ENCODE measurements at places on chromosomes 6 and 20.

GRCh38 chr6:104396077-104396476, 463.6 kb downstream of the HACE1 start:
- DNase-seq = no peak

DNA sequence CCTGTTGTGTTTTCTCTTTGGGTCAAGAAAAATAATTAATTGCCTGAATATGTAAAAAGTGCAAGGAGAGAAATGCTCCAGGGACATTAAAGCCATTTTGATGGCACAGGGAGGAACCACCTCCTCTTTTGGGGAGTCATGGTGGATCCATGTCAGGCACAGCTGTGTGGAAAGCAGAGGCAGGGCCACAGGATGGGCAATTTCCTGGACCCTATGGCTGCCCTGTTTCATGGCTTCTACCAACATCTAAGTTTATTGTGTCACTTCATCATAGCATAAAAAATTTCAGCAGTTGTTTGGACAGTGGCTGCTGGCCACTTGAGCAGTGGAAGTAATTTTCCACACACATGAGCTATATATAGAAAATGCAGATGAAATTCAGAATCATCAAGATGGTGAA, 238.2 kb downstream of the SYNE1 start:
- DNase-seq = no peak

GRCh38 chr6:169185011-169185521, 68.6 kb downstream of the THBS2 start:
- no peak for DNase-seq

- DNase-seq = no peak
Observed at GRCh38 chr20:20680991-20681508, 31.4 kb downstream of the RALGAPA2 start.

DNA sequence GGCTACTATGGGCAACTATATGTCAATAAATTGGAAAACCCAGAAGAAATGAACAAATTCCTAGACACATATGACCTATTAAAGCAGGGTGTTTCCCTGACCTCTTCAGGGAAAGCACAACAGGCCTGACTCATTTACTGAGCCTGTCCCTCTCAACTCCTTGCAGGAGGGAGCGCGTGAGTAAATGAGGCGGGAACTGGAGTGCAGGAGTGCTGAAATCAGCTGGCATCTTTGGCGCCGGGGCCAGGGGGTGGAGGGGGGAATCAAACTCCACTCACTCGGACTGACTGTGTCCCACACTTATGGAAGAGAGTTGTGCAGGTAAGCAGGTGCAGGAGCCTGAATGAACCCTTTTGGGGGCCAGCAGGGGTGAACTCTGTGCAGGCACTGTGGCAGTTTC, 671.2 kb upstream of the PTCHD4 start:
- no peak for DNase-seq

GRCh38 chr6:31686483-31686882, 5.6 kb upstream of the LY6G5C start:
- no peak for DNase-seq

- DNase-seq = no peak
Observed at GRCh38 chr6:710601-711571, 17.9 kb upstream of the EXOC2 start.

DNA sequence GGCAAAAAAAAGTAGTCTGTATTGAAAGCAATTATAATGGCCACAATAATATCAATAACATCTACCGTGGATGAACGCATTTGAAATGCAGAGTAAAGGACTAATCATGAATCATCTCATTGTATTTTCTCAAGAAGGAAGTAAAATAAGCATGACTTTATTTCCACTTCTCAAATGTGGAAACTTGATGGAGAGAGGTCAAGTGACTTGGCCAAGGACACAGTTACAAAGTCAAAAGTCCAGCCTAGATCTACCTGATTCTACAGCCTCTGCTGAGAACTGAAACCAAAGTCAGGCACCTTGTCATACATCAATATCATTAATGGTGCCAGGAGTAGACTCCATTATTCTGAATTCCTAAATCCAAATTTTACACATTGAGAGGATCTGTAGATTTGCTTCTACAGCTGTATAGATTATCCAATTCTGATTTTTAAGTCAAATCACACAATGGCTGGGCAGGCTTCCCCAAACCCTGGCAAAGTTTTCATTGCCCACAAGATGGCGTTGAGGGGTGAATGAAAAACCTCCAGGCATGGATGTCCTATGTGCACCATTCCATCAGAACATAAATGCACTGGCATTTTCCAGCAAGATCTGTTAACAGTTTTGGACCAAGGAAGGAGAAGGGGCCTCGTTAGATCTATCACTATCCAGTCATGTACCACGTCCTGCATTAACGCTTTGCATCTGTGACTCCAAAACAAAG, 423.1 kb downstream of the MAFB start:
- no peak for DNase-seq

Measured in GOT3 (cell line).